Nephron progenitor cell (in vitro differentiated cells): ENCODE measurements at places on chromosomes 13 and 19.

- no peak for DNase-seq
These were observed 336.1 kb downstream of the SHISA2 start for GRCh38 chr13:25715760-25716159.

DNA sequence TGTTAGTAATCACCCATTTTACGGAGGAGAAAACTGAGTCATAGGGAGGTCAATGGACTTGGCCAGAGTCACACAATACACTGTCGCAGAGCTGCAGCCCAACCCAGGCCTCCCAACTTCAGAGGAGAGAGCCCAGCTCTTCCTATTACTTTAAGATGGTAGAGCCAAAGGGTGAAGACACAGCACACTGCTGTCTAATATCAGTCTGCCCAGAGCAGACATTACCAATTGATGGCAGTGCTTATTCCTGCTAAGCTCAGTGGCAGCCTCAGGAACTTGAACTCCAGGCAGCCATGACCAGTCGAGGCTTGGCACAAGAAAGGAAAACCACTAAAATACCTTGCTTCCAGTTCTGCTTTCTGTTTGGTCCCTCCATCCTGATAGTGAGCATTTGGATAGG is 18.4 kb downstream of the TMEM150B start:
- no peak for DNase-seq

DNA sequence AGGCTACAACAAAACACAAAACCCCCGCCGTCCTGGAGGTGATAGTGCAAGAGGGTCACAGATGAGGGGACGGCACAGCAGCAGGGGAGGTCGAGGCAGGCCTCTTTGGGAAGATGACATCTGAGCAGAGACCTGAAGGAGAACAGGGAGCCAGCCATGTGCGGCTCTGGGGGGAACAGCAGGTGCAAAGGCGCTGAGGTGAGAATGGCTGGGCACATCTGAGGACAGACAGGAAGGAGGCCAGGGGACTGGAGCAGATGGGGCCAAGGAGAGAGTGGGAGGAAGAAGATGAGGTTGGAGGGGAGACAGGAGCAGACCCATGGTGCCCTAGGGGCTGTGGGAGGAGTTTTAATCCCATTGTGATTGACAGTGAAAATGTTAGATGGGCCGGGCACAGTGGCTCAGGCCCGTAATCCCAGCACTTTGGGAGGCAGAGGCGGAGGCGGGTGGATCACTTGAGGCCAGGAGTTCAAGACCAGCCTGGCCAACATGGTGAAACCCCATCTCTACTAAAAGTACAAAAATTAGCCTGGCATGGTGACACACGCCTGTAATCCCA is 1.8 kb upstream of the CKM start:
- DNase-seq: no peak

GRCh38 chr13:49319551-49319950 is 71.8 kb downstream of the CDADC1 start:
- no peak for DNase-seq

DNA sequence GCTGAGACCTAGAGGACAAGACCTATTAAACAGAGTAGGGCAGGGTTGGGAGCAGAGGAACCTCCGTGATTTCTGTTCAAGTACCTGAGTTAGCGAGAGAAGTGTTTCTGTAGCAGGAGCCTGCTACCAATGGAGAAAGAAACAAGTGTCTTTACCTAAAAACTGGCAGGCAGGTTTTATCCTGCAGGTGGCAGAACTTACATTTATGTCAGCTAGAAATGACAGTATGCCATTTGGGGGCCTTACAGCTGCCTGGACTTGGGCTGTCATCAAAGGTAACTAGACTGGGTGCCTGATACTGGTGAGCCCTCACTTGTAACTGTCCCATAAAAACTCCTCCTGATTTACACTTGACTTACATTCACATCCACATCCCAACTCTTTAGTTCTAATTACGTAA is 185.3 kb upstream of the MIR17HG start:
- no peak for DNase-seq

- DNase-seq: no peak
These were observed 10.6 kb downstream of the PTBP1 start for GRCh38 chr19:807627-808422.

GRCh38 chr19:2288818-2289713 is 7.1 kb upstream of the PEAK3 start:
- no peak for DNase-seq

GRCh38 chr19:12194827-12195731 is 32.2 kb downstream of the ZNF136 start:
- peak; percentile 12 for DNase-seq

DNA sequence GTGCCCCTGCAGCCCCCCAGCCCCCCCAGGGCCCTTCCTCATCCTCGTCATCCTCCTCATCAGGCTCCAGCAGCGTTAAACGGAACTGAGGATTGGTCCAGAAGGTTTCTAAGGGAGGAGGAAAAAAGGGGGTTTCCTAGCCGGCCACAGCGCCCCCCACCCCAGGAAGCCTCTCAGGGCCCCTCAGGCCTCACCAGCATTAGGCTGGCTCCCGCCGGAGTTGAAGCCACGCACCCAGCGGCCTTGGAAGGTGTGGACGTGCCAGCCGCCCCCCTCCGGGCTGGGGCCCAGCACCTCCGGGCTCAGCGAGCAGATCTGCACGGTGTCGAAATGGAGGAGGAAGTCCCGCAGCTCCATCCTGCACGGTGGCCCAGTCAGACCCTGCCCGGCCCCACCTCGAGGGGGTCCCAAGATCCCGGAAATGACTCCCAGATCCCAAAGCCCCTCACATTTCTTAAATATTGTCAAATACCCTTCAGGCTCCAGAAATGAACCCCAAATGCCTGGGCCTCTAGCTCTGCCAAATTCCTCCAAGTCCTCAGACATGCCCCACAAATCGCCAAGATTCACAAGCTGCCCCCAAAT is 6.9 kb downstream of the CAPN12 start:
- DNase-seq: no peak

- no peak for DNase-seq
These were observed 38.4 kb downstream of the GNG7 start for GRCh38 chr19:2663920-2664571.

GRCh38 chr19:29328586-29328985 is 115.6 kb upstream of the UQCRFS1 start:
- DNase-seq: no peak

DNA sequence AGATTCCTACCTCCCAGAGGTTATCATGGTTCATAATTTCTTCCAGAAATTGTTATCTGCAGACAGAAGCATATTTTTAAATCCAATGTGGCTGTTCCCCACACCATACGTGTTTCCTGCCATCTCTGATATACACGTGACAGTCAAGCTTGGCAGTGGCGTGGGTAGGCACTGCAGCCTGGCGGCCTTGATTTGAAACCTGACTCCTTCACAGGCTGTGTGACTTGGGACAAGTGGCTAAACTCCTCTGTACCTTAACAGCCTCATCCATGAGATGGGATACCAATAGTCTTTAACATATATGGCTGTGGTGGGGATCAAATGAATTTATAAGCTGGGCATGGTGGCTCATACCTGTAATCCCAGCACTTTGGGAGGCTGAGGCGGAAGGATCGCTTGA is 33.2 kb downstream of the DPF1 start:
- no peak for DNase-seq

GRCh38 chr13:21817878-21818277 is 147.0 kb downstream of the FGF9 start:
- DNase-seq: no peak

DNA sequence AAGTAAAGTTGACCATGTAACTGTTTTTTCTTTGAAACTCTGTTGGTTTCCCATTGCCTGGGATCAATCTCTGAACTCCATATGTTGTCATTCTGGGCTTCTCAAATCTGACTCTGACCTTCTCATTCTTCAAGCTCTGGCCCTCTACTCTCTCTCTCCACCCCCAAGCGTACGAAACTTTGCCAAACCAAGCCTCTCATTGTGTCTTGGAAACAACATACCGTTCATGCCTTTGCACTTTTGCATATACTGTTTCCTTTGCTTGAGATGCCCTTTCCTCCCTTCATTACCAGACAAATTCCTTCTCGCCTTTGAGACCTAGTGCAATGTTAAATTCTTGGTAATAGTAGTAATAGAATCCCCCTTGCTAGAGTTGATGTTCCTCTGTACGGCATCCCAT is 113.7 kb downstream of the OLFM4 start:
- no peak for DNase-seq
